Sigmoid colon (tissue), 7 donors: ENCODE measurements at places on chromosomes 3 and 15. TPM values are rescaled to one million over a fixed set of nuclear protein-coding genes. Genes with fewer than 3 reads are reported as not detected.

GRCh38 chr15:83610901-83611685 is 42.8 kb upstream of the ADAMTSL3 start:
- no peak overlapping the region for H3K27ac ChIP-seq
- H3K36me3 ChIP-seq = no peaks in the 10 kb centered on the region
- H3K27me3 ChIP-seq = no peaks in the 10 kb centered on the region

GRCh38 chr3:49882166-49882565 is 12.5 kb upstream of the CAMKV start:
- H3K36me3 ChIP-seq = no peaks in the 10 kb centered on the region
- DNase-seq = no peak
- no peaks in the 10 kb centered on the region for H3K27me3 ChIP-seq
- H3K4me1 ChIP-seq = no peaks in the 10 kb centered on the region

- no peak overlapping the region for H3K27ac ChIP-seq
- no peak overlapping the region for H3K4me3 ChIP-seq
- H3K36me3 ChIP-seq = peaks cover 20% of the 10 kb centered on the region
- H3K4me1 ChIP-seq = no peaks in the 10 kb centered on the region
- DNase-seq = no peak
These were observed 29.5 kb downstream of the ESYT3 start for GRCh38 chr3:138463724-138464490.

TF gene
- total RNA-seq = 1.1 TPM
